MCF 10A (cell line): ENCODE measurements at places on chromosomes 6 and 20.
A peak's percentile ranks its signal among the peaks of the same experiment; 100 is the strongest.

DNA sequence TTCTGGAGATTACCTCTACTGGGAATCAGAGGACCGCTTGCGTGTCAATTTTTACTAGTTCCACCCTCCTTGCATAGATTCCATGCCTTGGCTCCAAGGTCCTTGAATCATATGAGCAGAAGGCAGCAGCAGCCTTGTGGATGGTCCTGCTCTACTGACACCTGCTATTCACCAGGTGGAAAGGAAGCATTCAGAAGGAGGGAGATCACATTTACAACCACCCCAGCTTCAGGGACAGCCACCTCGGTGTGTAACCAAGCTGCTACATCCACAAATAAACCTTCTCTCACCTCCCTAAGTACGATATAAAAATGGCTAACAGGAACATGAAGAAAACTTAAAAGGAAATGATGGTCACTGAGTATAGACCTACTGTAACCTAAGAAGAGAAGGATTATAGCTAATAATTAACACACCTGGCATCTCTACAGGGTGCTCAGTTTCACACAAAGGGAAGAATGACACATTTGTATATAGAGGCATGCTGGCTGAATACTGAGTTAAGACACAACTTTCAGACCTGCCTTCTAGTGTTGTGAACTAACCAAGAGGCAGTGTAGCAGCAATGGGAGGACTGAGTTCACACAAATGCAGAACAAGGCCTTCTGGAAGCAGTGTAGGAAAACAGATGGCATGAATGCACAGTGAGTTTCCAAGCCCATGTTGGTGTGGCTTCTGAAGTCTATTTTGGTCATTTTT, 46.3 kb upstream of the SRPK1 start:
- peaks cover 1% of the 10 kb centered on the region for H3K27me3 ChIP-seq
- H3K4me1 ChIP-seq: no peaks in the 10 kb centered on the region
- no peak overlapping the region for H3K4me3 ChIP-seq
- H3K36me3 ChIP-seq: no peaks in the 10 kb centered on the region

- peak overlapping the region; percentile 77 for H3K4me3 ChIP-seq
- no peaks in the 10 kb centered on the region for H3K27me3 ChIP-seq
- peak; percentile 91 for DNase-seq
- H3K27ac ChIP-seq: peak overlapping the region; percentile 97
These were observed 50.5 kb upstream of the DST start for GRCh38 chr6:56693246-56693607.

DNA sequence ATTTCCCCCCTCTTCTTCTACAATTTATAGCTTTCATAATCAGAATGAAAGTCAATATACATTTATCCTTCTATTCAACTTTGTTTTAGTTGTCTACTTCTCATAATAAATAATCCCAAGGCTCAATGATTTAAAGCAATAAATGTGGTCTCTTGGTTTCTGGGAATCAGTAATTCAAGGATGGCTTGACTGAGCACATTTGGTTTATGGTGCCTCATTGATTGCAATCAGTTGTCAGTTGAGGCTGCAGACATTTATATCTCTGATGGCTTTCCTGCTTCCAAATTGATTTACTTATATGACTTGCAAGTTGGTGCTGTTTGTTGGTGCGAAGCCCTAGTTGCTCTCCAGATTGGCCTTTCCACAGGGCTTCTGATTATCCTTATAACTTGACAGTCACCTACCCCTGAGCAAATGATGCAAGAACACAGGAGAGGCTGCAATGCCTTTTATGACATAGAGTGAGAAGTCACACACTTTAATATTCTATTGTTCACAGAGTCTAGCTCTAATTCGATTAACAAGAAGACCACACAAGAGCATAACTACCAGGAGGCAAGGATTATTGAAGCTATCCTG, 2.7 kb upstream of the CRISP1 start:
- H3K36me3 ChIP-seq: no peaks in the 10 kb centered on the region
- no peaks in the 10 kb centered on the region for H3K4me1 ChIP-seq
- no peak for DNase-seq
- H3K4me3 ChIP-seq: no peak overlapping the region
- H3K27me3 ChIP-seq: no peaks in the 10 kb centered on the region

DNA sequence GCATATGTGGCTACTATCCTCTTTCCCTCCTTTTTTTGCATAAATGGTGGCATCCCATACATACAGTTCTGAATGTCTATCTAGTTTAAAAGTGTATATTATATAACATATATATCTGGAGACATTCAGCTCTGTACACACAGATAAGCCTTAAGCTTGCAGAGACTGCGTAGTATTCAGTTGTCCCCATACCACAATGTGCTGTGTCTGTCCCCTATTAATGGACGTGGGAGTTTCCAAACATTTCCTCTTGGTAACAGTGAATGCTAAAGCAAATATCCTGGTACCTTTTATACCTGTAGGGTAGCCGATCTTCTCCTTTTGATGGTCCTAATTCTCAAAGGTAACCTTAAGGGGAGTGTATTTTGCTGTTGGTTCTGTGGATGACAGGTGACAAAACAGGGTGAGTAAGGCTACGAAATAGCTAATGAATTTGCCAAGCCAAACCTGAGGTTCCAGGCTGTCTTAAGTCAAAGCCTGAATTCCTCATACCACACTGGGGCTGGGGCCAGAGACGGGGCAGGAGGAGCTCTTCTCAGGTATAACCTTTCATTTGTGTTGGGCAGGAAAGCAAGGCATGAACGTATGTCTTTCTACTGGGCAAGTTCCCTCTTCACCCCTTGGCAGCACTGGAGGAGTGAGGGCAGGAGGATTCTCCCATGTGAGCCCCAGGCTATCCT, 7.8 kb upstream of the C2 start:
- peaks cover 6% of the 10 kb centered on the region for H3K4me1 ChIP-seq
- H3K27ac ChIP-seq: no peak overlapping the region
- no peak for DNase-seq
- no peak overlapping the region for H3K4me3 ChIP-seq
- H3K36me3 ChIP-seq: no peaks in the 10 kb centered on the region

GRCh38 chr6:135301304-135301703, 120.2 kb downstream of the MYB start:
- no peaks in the 10 kb centered on the region for H3K4me1 ChIP-seq
- DNase-seq: no peak
- H3K4me3 ChIP-seq: no peak overlapping the region
- no peak overlapping the region for H3K27ac ChIP-seq
